ENCODE measurements at places on chromosomes 12 and 14. TPM values are rescaled to one million over a fixed set of nuclear protein-coding genes. Genes with fewer than 3 reads are reported as not detected.

CD163 gene
- total RNA-seq, result 1.4 TPM

MUCL1 gene
- not detected for total RNA-seq

CFAP73 gene
- 0.62 TPM for total RNA-seq

VRTN gene
- not detected for total RNA-seq

ABCD4 gene
- 22.3 TPM for total RNA-seq

KLHDC2 gene
- total RNA-seq, result 180 TPM

CFAP54 gene
- 5.9 TPM for total RNA-seq

RNASE1 gene
- 9.2 TPM for total RNA-seq

OAS2 gene
- total RNA-seq, result 2.0 TPM

SRRM4 gene
- 6.4 TPM for total RNA-seq

CPNE8 gene
- total RNA-seq, result 4.8 TPM

TRPV4 gene
- not detected for total RNA-seq

KCNK10 gene
- 18.9 TPM for total RNA-seq

PPP1R3E gene
- total RNA-seq, result 5.8 TPM

TNS2 gene
- total RNA-seq, result 11.1 TPM

SDR9C7 gene
- total RNA-seq, result 0.31 TPM

RTL1 gene
- not detected for total RNA-seq

ADAM21 gene
- total RNA-seq, result 0.16 TPM

CMKLR1 gene
- total RNA-seq, result 1.7 TPM

CDH24 gene
- total RNA-seq, result 10.3 TPM

PRPF40B gene
- 15.0 TPM for total RNA-seq

AREL1 gene
- total RNA-seq, result 53.2 TPM

USP44 gene
- 3.6 TPM for total RNA-seq

TDRD9 gene
- 1.2 TPM for total RNA-seq

DUSP16 gene
- total RNA-seq, result 10.0 TPM

TMEM52B gene
- 0.62 TPM for total RNA-seq

EXOC3L4 gene
- 1.1 TPM for total RNA-seq

AQP2 gene
- total RNA-seq, result not detected

TEX52 gene
- not detected for total RNA-seq

NYNRIN gene
- 15.0 TPM for total RNA-seq

KRT77 gene
- total RNA-seq, result not detected

FGFR1OP2 gene
- 52.4 TPM for total RNA-seq

LYZ gene
- total RNA-seq, result 4.5 TPM

AMDHD1 gene
- total RNA-seq, result 0.31 TPM

All from occipital lobe (tissue), 3 donors.